ENCODE measurements at places on chromosomes 16 and 17.

GRCh38 chr16:81585785-81586184, 141.2 kb downstream of the CMIP start:
- DNase-seq = no peak

GRCh38 chr16:87855852-87856715, 13.2 kb downstream of the SLC7A5 start:
- peak; percentile 93 for DNase-seq

DNA sequence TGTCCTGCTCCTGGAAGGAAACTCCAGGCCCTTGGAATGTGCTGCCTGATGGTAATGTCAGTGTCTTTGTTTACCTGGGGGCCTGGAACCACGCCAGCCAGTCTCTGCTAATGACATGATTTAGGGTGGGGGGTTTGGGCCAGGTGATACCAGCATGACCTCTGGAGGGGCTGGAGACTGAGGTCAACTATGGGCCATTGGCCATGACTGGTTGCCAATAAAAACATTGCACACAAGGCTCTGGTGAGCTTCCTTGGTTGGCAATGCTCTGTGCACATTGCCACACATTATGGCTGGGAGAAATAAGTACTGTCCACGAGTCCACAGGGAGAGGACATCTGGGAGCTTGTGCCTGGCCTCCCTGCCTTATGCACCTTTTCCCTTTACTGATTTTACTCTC, 52.5 kb downstream of the LITAF start:
- no peak for DNase-seq

DNA sequence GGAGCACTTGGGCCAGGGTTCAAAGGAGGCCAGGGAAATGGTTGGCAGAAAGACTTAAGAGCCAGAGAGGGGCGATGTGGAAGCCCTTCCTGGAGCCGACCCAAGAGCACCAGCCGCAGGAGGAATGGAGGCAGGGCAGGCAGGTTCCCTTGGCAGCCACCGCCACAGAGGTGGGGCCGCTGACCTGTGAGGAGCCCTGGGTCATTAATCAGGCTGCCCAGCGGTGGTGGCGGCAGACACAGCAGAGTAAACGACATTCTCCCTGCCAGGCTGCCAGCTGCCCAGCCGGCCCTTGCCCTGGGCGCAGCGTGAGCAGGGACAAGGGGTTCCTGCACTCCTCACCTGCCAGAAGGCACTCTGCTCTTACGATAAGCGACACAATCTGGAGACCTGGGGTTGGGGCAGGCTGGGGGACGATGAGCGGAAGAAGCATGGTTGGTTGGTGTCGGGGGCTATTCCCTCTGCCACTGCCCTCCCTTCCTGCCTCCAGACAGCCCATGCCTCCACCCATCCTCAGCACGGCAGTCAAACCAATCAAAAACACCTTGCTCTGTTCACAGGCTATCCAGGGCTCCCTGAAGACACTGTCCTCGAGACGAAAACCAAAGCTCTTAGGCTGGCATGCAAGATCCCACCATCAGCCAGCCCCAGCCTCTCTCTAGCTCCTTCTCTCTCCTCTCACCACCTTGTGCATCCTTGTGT, 40.9 kb downstream of the PLXDC1 start:
- no peak for DNase-seq

GRCh38 chr16:8631373-8631772, 9.9 kb downstream of the METTL22 start:
- DNase-seq = no peak

DNA sequence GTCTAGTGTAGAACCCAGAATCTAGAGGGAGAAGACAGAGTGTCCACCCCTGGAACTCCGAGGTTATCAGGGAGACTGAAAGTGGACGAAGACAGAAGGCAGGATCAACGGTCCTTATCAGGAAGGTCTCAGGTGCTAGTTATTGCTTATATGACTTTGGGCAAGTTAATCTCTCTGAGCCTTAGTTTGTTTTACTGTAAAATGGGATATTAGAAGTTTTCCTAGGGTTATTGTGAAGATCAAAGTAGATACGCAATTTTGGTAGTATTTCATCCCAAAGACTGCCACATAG, 1.2 kb downstream of the RNF167 start:
- DNase-seq = no peak

DNA sequence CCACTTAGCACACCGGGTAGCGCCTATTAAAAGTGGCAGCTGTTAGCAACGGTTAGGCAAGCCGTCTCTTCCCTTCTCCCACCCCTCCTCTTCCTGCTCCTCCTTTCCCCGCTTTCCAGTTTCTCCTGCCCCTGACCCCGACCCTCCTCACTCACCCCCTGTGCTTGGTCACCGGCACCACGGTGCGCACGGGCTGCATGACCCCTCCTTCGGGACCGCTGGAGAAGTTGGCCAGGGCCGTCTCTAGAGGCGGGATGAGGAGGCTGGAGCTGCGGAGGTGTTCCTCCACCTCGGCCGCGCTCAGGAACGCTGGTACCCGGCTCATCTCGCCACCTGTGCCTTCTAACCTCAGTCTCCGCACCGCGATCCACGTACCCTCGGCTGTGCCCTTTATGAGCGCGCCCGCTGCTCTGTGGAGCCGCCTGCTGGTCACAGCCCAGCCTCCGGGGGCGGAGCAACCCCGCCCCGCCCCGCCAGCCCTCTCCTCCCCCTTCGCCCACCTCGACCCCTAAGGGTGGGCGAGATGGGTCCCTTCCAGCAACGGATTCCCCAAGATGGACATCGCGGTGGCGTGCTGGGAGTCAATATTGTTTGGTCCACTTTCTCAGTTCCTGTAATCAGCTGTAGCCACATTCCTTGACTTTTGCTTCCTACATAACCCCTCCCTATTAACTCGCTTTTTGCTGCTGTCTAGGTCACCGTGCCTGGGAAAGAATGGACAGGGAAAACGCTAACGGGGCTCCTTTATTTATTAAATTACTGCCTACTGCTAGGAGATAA, at the start of gene CRYM:
Gene CRYM, minus strand, starts transcription at position 364 of the 780 bp plus-strand sequence. Its CDS starts 39 bp downstream, at position 325.
- no peak for DNase-seq

- DNase-seq = no peak
Observed at GRCh38 chr17:19341211-19341631, 21.3 kb downstream of the B9D1 start.

DNA sequence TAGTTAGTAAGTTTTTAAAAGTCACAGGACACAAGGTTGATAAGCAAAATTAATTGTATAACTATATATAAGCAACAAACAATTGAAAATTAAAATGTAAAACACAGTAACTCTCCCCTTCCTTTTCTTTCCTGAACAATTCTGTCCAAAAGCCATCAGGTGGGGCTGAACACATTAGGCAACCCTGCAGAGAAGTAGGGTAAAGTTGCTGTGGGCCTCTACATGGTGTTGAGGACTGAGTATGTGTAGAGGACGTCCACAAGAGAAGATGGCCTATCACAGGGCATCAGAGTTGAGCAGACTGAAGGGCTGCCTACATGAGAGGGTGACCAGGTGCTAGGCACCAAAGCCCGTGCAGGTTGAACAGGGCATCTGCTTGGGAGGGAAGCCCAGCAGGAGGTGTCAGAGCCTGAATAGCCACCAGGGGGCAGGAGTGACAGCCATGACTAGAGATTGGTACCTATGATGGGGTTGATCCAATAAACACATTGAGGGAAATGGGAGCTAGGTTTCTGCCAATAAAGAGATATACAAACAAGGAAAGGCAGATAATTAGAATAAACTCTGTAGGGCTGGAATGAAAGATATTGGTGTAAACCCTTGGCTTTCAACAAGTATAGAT, 415.1 kb downstream of the NPIPA8 start:
- no peak for DNase-seq

- no peak for DNase-seq
Observed at GRCh38 chr17:17364338-17364667, 61.1 kb downstream of the NT5M start.

- no peak for DNase-seq
Observed at GRCh38 chr17:77581480-77581879, 377.0 kb upstream of the TNRC6C start.

GRCh38 chr16:84144209-84144858, 643 bp downstream of the HSDL1 start:
- peak; percentile 89 for DNase-seq

DNA sequence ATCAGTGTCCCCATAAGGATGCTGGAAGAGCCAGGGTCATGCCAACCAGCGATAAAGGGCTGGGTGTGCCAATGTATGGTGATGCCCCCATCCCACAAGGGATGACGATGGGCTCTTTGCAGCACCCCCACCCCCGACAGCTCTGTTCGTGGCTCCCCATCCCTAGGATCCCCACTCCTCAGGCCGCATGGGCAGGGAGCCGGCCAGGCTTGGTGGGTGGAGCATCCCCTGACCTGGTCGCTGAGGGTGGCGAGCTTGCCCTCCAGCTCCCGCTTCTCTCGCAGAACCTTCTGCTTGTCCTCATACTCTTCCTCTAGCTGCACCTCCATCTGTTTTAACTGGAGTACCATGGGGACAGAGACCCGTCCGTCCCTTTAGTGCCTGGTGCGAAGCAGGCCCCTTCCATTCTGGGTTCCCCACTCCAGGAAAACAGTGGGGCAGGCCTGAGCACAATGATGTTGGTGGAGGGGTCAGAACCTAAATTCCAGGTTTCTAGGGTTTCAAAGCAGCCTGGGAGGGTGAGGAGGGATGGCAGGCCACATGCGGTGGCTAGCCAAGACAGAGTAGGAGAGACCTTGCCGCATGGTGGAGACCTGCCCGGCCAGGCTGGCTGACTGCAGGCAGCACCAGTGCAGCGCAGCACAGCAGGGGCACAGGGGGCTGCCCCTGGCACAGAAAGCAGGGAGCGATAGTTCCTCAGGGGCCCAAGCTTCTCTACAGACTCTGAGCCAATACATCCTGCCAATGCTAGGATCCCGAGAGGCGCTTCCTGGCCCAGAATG, 50.3 kb downstream of the PIPOX start:
- DNase-seq = no peak

GRCh38 chr17:29158096-29158487, 22.1 kb downstream of the MYO18A start:
- no peak for DNase-seq

DNA sequence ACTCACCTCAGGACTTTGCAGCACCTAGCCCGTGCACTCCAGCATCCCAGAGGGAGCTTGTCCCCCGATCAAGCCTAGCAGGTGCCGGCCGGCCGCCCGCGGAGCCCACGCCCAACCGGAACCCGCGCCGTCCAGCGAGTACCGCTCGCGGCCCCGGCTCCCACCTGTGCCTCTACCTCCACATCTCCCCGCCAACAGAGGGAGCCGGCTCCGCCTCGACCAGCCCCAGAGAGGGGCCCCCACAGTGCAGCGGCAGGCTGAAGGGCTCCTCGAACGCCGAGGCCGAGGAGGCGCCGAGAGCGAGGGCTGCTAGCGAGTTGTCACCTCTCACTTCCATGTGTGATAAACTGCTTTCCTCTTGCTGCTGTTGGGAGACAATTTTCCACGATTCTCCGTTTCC, 41.1 kb upstream of the DHRS7B start:
- no peak for DNase-seq

DNA sequence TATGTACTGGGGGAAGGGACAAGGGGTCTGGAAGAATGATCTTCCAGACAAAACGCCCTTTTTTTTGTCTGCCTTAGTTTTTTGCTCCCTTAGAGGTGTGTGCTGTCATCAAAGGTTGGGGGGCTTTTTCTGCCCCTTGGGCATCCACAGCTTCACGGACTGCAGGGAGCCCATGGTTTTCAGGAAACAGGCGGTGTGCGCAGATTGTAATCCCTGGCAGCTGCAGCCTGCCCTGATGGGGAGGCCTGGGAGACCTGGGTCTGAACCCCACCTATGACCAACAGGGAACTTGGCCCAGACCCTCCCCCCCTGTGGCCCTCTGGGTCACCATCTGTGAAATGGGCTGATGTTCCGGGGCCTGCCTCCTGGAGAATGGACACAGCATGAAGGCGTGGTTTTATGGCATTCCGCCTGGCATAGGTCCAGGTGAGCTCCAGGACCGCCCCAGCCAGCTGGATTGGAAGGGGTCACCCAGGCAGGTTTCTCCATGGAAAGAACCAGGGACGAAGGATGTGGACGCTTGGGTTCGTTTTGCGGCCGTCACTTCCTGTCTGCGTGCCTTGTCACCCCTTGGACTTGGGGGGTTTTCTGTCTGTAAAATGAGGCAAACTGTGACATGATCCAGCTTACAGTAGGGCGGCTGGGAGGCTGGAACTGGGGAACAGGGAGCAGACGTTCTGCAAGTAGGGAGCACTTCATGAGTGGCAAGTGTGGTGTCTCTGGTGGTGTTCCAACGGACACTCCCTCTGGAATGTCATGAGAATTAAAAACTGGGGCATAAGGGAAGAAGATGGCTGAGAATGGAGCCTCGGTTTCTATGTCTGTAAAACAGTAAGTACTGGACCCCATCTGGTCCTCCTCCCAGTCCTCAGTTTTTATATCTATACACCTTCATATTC, 1.5 kb downstream of the CPNE2 start:
- no peak for DNase-seq

DNA sequence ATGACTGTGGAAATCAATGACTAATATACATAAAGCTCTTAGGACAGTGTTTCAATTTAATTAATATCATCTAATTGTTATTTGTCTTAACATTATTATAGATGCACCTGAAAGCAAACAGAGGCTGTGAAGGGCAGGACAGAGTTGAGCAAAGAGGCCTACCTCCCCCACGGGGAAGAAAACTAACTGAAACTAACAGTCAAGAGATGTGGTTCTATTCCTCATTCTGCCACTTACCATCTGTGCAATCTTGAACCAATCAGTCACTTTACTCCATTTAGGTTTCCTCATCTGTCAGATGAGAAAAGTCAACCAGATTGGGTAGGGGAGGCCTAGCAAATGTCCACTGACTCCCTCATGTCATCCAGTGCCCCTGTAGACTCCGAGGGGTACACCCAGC, 59.1 kb downstream of the C17orf67 start:
- DNase-seq = no peak

DNA sequence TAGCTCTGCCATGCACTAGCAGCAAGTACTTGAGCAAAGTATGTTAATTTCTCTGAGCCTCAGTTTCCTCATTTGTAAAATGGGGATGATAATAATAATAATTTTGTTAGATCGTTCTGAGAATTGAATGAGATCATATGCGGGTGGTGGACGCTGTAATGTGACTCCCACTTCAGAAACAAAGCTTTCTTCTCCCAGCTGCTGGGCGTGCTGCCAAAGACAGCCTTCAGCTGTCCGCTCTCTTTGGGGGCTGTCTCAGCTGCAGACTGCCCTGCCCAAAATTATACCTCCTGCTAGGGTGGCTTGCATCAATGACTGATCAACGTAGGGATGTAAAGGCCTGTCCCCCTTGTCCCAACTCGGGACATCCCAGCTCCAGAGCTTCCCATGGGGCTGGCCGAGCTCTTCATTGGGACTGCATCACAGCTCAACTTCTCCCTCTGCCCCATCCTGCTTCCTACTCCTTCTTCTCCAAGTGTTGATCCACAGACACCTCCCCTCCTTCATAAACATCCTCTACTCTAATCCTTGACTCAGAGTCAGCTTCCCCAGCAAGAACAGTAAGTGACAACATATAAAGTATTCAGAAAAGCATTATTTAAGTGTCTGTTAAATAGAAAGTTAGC, 30.7 kb upstream of the CDH5 start:
- no peak for DNase-seq

DNA sequence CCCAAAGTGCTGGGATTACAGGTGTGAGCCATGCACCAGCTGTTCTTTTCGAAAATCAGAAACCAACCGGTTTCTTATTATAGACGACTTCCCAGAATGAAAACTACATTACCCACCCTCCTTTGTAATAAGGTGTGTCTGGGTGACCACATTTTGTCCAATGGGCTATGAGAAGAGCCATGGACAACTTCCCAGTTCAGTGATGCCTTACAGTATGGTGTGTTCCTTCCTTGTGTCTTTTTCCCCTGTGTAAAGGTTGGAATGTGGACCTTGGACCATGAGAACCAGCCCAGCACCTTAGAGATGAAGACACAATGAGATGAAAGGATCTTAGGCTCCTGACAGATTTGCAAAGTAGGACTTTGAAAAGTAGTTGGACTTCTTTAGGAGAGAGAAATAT, 85.0 kb upstream of the ATF7IP2 start:
- peak; percentile 8 for DNase-seq
